ENCODE measurements at places on chromosomes 6 and 20. TPM values are rescaled to one million over a fixed set of nuclear protein-coding genes. Genes with fewer than 3 reads are reported as not detected.

DNA sequence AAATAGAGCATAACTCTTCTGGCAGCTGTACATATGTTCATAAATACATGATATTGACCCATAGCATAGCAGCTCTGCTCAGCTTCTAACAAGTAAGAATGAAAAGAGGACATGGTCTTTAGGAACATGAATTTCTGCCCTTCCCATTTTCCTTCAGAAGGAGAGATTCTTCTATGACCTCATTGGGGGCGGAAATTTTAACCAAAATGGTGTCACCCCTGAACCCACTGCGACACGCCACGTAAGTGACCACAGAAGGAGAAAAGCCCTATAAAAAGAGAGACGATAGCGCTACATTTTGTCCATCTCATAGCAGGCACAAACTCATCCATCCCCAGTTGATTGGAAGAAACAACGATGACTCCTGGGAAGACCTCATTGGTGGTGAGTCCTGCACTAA, at the start of gene IL17A:
TSS of gene IL17A (plus strand) at position 301 of the 400 bp plus-strand sequence. CDS start at position 358, 57 bp downstream.
- H3K36me3 ChIP-seq: no peaks in the 10 kb centered on the region
- H3K27me3 ChIP-seq: no peaks in the 10 kb centered on the region
- H3K4me3 ChIP-seq: no peak within 1 kb of the TSS
- H3K4me1 ChIP-seq: no peaks in the 10 kb centered on the region
- no peak within 1 kb of the TSS for H3K27ac ChIP-seq

DNA sequence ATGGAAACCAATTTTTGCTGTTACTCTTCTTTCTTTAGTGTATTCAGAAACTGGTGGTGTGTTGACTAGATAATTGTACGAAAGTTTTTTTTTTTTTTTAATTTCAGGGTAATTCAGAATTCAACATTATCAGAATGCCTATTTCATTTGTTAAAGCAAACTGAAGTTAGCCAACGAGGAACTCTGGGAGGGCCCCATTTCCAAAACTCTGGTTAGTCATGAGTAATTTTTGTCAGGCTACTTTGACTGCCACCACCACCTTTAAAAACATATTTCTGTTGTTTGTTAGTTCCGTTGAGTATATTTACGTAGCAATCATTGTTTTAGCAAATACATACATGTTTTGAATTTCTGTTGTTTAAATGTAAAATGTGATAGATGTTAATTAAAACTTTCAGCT, 763 bp downstream of the ZKSCAN8 start:
- H3K27ac ChIP-seq: no peak overlapping the region
- H3K4me1 ChIP-seq: peaks cover 7% of the 10 kb centered on the region
- H3K36me3 ChIP-seq: no peaks in the 10 kb centered on the region
- no peak for DNase-seq
- peak overlapping the region; percentile 81 for H3K4me3 ChIP-seq
- H3K27me3 ChIP-seq: no peaks in the 10 kb centered on the region

GRCh38 chr6:142542704-142543233, 241.0 kb downstream of the ADGRG6 start:
- peak; percentile 75 for DNase-seq
- no peak overlapping the region for H3K27ac ChIP-seq
- H3K27me3 ChIP-seq: no peaks in the 10 kb centered on the region
- no peaks in the 10 kb centered on the region for H3K4me1 ChIP-seq

DNA sequence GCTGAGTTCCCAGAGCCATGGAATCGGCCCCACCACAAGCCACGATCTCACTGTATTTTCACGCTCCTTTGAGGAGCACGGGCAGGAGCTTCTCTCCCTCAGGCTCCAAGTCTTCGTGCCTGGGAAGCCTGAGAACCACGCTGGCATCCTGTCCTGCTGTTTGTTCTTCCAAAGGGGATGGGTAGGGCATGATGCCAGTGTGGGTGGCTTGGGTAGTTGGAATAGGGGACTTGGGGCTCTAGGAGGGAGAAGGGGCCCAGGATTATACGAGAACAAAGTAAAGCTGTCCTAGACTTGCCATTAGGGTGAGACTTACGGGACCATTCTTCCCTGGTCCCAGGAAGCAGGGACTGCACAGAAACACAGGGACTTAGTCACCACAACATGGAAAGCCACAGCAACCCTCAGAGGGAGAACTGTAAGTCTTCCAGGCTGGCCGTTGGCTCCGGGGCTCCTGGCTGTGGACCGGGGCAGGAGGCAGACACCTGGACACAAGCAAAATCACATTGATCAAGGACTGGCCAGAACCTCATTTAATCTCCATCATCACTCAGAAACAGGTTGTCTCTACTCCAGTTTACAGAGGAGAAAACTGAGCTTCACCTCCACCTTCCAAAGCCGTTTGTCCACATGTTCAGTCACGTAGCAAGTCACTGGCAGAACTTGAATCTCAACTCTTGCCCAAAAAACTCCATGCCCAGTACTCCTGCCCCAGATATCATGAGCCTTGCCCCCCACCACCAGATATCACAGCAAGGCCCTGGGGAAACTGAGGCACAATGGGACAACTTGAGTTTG, 1.3 kb downstream of the CCN5 start:
- H3K4me1 ChIP-seq: peaks cover 32% of the 10 kb centered on the region
- H3K4me3 ChIP-seq: no peak overlapping the region
- H3K27ac ChIP-seq: peak overlapping the region; percentile 78
- DNase-seq: no peak

GRCh38 chr6:97586344-97586743, 303.3 kb upstream of the MMS22L start:
- H3K27ac ChIP-seq: no peak overlapping the region
- no peak overlapping the region for H3K4me3 ChIP-seq
- no peaks in the 10 kb centered on the region for H3K4me1 ChIP-seq
- DNase-seq: no peak
- H3K27me3 ChIP-seq: no peaks in the 10 kb centered on the region

- H3K36me3 ChIP-seq: no peaks in the 10 kb centered on the region
- H3K4me3 ChIP-seq: no peak overlapping the region
- DNase-seq: no peak
- no peak overlapping the region for H3K27ac ChIP-seq
Measured at GRCh38 chr6:151118461-151119123, 121.2 kb upstream of the AKAP12 start.

- no peak overlapping the region for H3K27ac ChIP-seq
- no peaks in the 10 kb centered on the region for H3K4me1 ChIP-seq
- no peaks in the 10 kb centered on the region for H3K27me3 ChIP-seq
- H3K36me3 ChIP-seq: no peaks in the 10 kb centered on the region
Measured at GRCh38 chr6:141259807-141260206, 872.9 kb upstream of the GJE1 start.

DNA sequence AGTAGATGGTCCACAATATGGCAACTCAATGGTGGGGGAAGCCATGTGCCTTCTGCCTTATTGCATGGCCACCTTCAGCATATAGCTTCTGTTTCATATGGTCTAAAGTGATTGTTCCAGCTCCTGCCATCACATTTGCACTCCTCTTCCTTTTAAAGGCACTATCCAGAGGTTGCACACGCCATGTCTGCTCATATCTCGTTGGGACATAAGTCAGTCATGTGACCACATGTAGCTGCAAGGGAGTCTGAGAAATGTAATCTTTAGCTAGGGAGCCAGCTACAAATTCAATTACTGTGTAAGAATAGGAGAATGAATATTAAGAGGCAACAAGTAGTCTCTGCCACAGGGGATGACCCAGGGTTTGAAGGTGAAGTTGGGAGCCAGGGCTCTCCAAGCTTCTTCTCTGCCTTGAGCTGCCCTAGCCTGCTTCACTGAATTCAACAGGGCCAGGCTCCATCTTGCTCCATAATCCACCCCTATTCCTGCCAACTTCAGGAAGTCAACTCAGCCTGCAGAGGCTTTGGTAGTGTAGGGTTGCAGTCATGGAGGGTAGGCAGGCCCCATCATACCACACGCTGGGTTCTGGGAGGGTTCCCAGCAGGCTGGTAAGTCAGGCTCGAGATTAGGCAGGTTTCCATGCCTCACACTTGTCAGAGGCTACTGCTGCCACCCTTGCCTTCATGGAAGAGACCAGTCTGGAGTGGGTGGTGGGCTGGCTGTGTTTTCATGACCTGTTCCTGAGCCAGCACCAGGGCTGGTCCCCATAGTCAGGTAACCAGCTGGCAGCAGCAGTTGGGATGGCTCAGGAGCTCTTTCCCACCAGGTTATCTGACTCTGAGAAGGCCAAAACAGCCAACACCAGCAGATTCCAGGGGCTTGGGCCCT, 56.7 kb upstream of the SAYSD1 start:
- no peaks in the 10 kb centered on the region for H3K27me3 ChIP-seq
- H3K36me3 ChIP-seq: no peaks in the 10 kb centered on the region

DNA sequence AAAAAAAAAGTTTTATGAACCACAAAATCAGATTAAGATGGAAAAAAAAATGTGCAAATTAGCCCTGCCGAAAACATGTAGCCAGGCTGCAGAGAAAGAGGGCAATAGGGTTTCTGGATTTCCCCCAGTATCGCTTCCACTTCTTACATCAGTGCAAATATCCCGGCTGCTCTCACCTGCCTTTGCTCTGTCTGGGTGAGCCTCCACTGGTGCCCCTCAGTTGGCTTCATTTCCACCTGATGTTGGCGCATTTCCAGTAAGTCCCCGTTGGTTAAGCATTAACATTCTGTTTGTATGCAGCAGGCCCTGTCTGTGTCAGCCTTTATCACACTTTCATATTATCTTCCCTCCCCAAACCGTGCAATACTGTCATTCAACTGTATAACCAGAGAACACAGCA, 215.1 kb downstream of the CBLN4 start:
- no peaks in the 10 kb centered on the region for H3K4me1 ChIP-seq
- H3K36me3 ChIP-seq: no peaks in the 10 kb centered on the region
- DNase-seq: no peak
- H3K4me3 ChIP-seq: no peak overlapping the region
- no peak overlapping the region for H3K27ac ChIP-seq
- no peaks in the 10 kb centered on the region for H3K27me3 ChIP-seq

GRCh38 chr20:708956-709355, 33.4 kb upstream of the SCRT2 start:
- no peaks in the 10 kb centered on the region for H3K27me3 ChIP-seq
- DNase-seq: no peak
- no peaks in the 10 kb centered on the region for H3K4me1 ChIP-seq
- H3K36me3 ChIP-seq: no peaks in the 10 kb centered on the region
- no peak overlapping the region for H3K27ac ChIP-seq
- H3K4me3 ChIP-seq: no peak overlapping the region

- DNase-seq: peak; percentile 48
- H3K27ac ChIP-seq: no peak overlapping the region
- H3K4me1 ChIP-seq: peaks cover 3% of the 10 kb centered on the region
Measured at GRCh38 chr20:21505161-21505809, 8.6 kb downstream of the NKX2-2 start.

DNA sequence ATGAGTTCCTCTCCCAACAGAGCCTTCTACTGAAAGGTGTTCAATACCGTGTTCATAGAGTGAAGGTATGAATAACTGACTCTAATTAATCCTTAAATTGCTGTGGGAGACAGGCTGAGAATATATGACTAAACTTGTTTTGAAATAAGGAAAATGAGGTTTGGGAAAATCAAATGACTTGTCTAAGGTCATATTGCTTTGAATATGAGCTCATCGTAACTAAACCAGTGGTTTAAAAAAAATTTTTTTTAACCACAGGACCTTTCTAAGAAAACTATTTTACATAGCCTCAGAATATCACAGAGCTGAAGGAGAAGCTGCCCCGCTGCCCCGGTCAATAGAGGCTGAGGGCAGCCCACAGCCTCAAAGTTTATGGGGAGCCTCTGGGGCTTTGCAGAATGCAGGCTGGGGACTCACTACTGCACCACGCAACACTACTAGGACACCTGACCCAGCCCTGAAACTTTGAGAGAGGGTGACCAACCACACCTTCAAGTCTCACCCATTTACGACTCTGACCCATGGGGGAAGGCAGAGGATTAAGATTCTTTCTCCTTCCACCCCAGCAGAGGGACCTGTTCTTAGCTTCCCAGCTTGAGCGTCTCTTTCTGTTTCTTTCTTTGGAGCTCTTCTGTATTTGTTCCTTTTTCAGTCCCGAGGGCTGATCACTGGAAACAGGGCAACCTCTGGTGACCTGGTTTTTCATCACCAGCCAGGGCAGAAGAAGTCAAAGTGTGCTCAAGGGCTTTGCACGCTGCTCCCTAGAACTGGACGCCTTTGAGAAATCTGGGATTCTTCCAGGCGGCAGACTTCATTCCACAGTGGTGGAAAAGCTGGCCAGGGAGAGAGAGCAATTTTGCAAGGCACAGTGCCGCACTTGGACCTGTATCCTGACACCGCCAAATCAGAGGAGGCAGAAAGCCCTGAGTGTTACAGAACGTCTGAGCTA, 220.2 kb downstream of the ATXN1 start:
- H3K27ac ChIP-seq: no peak overlapping the region
- H3K4me1 ChIP-seq: no peaks in the 10 kb centered on the region
- DNase-seq: no peak
- no peaks in the 10 kb centered on the region for H3K36me3 ChIP-seq

DNA sequence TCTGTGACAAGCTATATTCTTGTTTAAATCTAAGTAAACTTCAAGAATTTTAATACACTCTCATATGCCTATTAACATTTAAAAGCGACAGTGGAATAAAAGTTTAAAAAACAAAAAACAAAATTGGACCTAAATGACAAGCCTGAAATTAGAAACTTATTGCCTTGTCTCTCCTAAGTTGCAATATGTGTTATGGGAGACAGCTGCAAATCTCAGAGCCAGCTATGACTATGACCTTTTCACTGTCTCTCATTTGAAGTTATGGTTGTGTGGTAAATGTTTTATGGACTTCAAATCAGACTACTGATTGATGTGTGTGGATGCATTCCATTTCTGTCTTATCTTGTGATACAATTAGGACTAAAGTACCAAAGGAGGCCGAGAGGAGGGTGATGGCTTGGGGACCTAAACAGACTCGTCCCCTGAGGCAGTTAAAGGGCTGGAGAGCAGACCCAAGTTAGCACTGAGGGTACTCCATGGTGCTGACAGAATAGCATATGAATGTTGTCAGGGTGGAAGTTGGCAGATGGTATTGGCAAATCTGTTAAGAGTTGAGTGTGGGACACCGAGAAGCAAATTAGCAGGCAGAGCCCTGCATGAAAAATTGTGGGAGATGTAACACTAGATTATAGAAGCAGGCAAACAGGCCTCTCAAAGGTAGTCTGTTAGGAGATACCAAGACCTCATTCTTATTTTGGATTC, 930.1 kb upstream of the MAN1A1 start:
- H3K27ac ChIP-seq: no peak overlapping the region
- no peak for DNase-seq
- no peaks in the 10 kb centered on the region for H3K36me3 ChIP-seq
- no peak overlapping the region for H3K4me3 ChIP-seq
- no peaks in the 10 kb centered on the region for H3K27me3 ChIP-seq

Gene C2
- total RNA-seq: 1.4 TPM

Gene DEFB118
- total RNA-seq: not detected

Gene EYA2
- 7.6 TPM for total RNA-seq

Gene HDGFL1
- total RNA-seq: not detected

Gene LIN28B
- total RNA-seq: not detected
